Aorta (tissue), 5 donors: ENCODE measurements at places on chromosomes 1 and 21. TPM values are rescaled to one million over a fixed set of nuclear protein-coding genes. Genes with fewer than 3 reads are reported as not detected.

Gene NBPF20
- total RNA-seq: 3.2 TPM

DNA sequence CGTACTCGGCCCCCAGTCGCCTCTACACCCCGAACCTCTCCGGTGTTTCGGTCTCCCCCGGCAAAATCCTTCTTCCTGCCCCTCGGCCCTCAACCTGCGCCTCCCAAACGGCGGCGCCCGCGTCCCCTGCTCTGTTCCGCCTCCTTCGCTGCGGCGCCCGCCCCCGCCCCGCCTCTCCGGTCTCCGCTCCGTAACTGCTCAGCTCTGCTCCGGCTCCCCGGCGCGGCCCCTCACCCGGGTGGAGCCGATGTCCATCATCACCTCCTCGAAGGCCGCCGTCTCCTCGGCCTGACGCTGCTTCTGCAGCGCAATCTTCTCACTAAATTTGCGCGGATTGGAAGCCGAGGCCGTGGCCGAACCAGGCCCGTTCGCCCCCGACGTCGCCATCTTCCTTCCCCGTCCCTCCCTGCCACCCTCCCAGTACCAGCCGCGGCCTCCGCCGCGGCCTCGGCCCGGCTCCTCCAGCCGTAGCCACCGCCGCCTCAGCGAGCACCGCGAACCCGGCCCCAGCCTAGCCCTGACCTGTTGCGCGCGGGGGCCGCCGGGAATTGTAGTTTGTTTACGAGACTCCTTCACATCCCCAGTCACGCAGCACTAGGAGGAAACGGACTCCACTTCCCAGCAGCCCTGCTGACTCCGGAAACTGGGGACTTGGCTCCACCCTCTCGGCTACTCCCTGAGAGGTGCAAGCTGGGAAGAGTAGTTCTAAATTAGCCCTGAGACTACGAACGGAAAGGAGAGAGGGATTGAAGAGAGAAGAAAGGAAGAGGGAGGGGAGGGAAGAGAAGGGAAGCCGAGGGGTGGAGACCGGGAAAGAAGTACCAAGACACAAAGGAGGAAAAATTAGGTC lies at the start of gene CRTC2:
CRTC2 (minus strand) TSS at position 502 of the 850 bp plus-strand sequence; CDS start at position 387, 115 bp downstream.
- no peaks in the 10 kb centered on the region for H3K4me1 ChIP-seq
- DNase-seq: peak; percentile 99
- H3K27ac ChIP-seq: peak within 1 kb of the TSS; percentile 55
- peak within 1 kb of the TSS; percentile 89 for H3K4me3 ChIP-seq
- H3K36me3 ChIP-seq: no peaks in the 10 kb centered on the region
- no peaks in the 10 kb centered on the region for H3K27me3 ChIP-seq

GRCh38 chr1:43786960-43787359 lies 79.6 kb downstream of the ST3GAL3 start:
- H3K4me3 ChIP-seq: no peak overlapping the region
- H3K27ac ChIP-seq: no peak overlapping the region
- DNase-seq: no peak
- no peaks in the 10 kb centered on the region for H3K4me1 ChIP-seq

- no peaks in the 10 kb centered on the region for H3K36me3 ChIP-seq
- no peak overlapping the region for H3K27ac ChIP-seq
- DNase-seq: no peak
- H3K4me3 ChIP-seq: no peak overlapping the region
Observed at GRCh38 chr1:243375596-243375995, 119.8 kb downstream of the SDCCAG8 start.

Gene S100PBP
- total RNA-seq: 60.7 TPM

DNA sequence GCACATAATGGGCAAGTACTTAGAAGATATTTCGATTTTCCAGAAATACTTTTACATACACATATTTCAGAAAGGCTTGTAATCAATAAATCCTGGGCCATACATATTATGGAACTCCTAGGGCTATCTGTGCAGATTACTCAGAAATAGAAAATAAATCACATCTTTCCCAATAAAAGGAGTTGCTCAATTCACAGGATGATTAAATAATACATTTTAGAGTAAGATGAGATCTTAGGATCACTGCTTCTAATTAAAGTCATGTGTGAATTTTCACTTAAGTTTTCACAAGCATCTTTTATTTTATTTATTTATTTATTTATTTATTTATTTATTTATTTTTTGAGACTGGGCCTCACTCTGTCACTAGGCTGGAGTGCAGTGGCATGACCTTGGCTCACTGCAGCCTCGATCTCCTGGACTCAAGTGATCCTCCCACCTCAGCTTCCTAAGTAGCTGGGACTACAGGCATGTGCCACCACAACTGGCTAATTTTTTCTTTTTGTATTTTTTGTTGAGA lies 144.2 kb downstream of the HIVEP3 start:
- no peak overlapping the region for H3K4me3 ChIP-seq
- H3K27ac ChIP-seq: no peak overlapping the region
- DNase-seq: no peak
- no peaks in the 10 kb centered on the region for H3K36me3 ChIP-seq
- no peaks in the 10 kb centered on the region for H3K27me3 ChIP-seq

DNA sequence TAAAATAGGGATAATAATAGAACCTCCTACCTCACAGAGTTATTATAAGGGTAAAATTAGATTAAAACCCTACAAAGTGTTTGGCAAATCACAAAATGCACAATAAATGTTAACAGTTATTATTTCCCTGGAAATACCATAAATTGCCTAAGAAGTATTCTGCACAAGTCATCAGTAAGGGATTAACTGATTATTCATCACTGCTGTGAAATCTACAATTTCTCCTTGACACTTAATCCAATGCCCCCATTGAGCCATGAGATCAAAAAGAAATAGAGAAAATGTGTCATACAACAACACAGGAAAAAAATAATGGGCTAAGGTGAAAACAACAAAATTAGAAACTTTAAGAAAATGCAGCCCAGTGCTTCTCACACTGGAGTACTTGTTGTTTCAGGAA lies 6.7 kb upstream of the SEC16B start:
- H3K36me3 ChIP-seq: no peaks in the 10 kb centered on the region
- no peak overlapping the region for H3K27ac ChIP-seq
- no peak overlapping the region for H3K4me3 ChIP-seq
- H3K27me3 ChIP-seq: no peaks in the 10 kb centered on the region
- H3K4me1 ChIP-seq: no peaks in the 10 kb centered on the region

GRCh38 chr1:36968730-36969129 lies 65.6 kb downstream of the GRIK3 start:
- DNase-seq: no peak
- no peaks in the 10 kb centered on the region for H3K36me3 ChIP-seq
- H3K27ac ChIP-seq: no peak overlapping the region
- no peak overlapping the region for H3K4me3 ChIP-seq
- H3K27me3 ChIP-seq: no peaks in the 10 kb centered on the region

DNA sequence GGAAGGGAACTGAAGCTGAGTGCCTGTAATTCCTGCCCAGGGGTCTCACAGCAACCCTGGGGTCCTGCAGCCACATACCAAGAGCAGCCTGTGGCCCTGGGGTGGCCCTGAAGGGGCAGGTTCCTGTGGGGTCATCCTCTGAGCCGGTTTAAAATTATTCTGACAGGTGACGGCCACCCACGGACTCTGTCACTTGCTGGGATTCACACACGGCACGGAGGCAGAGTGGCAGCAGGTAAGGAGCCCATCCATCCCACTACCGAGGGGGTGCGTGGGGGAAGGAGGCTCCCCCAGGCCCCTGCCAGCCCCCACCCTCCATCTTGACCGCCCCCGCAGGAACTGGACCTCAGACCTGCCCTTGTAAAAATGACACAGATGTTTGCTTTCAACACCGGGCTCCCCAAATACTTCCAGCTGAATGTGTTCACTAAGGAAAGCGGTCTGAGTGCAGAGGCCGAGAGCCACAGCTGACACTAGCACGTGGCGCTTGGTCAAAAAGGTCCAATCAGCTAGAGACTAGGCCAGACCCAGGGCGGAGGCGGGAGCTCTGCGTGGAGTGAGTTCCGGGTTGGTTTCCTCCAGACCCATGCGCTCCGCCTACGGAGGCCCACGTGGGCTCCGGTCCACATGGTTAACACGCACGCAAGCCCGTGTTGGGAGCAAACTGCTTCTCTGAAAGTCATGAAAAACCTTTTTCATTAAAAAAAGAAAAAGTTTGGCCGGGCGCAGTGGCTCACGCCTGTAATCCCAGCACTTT lies 10.0 kb downstream of the YBEY start:
- no peak overlapping the region for H3K27ac ChIP-seq
- H3K4me1 ChIP-seq: no peaks in the 10 kb centered on the region
- no peaks in the 10 kb centered on the region for H3K36me3 ChIP-seq
- H3K27me3 ChIP-seq: no peaks in the 10 kb centered on the region
- DNase-seq: peak; percentile 91

DNA sequence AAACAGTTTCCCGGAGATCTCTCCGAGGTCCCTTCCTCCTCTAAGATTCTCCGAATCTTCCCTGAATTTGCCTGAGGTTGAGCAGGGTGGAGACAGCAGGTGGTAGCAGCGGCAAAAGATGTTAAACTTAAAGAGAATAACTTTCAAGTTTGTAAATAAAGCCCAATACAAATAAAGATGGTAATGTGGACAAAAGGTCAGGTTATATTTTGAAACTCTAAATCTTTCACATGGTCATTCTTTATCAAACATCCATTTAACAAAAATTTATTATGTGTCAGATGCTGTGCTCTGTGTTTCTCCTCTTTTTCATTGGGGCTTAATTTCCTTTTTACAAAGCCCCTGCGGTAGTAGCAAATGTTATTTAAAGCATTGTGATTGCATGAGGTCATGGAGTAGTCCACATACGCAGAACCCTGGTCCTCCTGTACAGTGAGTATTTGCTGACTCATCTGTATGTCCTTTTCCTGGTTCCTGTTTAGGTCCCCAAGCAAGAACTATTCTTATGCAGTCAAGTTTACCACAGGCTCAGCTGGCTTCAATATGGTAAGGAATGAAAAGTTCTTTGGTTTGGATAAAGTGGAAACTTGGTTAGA lies 119.2 kb downstream of the ITSN1 start:
- no peak for DNase-seq
- peaks cover 3% of the 10 kb centered on the region for H3K4me1 ChIP-seq
- H3K36me3 ChIP-seq: peaks cover 3% of the 10 kb centered on the region
- no peaks in the 10 kb centered on the region for H3K27me3 ChIP-seq

DNA sequence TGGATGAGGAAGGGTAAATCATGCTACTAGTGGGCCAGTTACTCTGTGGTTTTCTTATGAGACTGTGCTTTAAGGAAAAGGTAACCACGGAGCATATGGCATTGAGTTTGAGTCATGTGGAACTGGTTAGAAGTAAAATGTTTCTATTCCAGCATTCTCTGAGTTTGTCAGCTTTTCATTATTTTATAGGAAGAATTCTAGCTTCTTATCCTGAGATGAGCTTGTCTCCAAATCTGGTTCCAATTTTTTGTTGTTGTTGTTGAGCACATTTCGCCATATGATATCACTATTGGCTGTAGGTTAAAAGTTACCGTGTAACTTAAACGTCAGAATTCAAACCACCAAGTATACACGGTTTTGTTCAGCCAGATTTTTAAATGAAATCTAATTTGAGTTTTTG lies 69.9 kb downstream of the ATF6 start:
- no peaks in the 10 kb centered on the region for H3K4me1 ChIP-seq
- H3K36me3 ChIP-seq: no peaks in the 10 kb centered on the region
- H3K27me3 ChIP-seq: no peaks in the 10 kb centered on the region
- H3K4me3 ChIP-seq: no peak overlapping the region
- DNase-seq: no peak

GRCh38 chr1:207444514-207445217 lies 9.5 kb upstream of the CR2 start:
- H3K36me3 ChIP-seq: no peaks in the 10 kb centered on the region
- no peaks in the 10 kb centered on the region for H3K4me1 ChIP-seq
- DNase-seq: no peak
- H3K27ac ChIP-seq: no peak overlapping the region
- no peaks in the 10 kb centered on the region for H3K27me3 ChIP-seq

GRCh38 chr1:229953736-229954326 lies 113.2 kb upstream of the GALNT2 start:
- H3K36me3 ChIP-seq: no peaks in the 10 kb centered on the region
- no peaks in the 10 kb centered on the region for H3K4me1 ChIP-seq
- H3K27me3 ChIP-seq: no peaks in the 10 kb centered on the region
- H3K27ac ChIP-seq: no peak overlapping the region
- no peak overlapping the region for H3K4me3 ChIP-seq

Gene NEGR1
- total RNA-seq: 26.7 TPM

DNA sequence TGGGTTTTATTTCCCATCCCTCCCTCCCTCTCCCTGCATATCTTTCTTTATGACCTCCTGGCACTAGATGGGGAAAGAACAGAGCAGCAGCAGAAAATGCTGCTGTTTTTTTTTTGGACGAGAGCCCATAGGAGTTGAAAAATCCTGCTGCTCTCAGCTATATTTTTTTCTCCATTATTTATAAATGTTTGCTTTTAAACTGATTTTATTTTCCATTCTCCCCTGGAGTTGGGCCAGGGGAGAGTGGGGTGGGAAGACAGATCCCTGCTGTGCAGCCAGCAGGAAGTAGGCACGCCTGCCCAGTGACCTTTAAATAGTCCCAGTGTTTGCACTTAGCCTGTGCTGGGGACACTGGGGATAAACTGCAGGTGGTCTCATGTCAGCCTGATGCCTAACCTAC lies 17.4 kb downstream of the SFT2D2 start:
- H3K27me3 ChIP-seq: no peaks in the 10 kb centered on the region
- peaks cover 16% of the 10 kb centered on the region for H3K4me1 ChIP-seq
- no peak overlapping the region for H3K4me3 ChIP-seq
- DNase-seq: no peak

DNA sequence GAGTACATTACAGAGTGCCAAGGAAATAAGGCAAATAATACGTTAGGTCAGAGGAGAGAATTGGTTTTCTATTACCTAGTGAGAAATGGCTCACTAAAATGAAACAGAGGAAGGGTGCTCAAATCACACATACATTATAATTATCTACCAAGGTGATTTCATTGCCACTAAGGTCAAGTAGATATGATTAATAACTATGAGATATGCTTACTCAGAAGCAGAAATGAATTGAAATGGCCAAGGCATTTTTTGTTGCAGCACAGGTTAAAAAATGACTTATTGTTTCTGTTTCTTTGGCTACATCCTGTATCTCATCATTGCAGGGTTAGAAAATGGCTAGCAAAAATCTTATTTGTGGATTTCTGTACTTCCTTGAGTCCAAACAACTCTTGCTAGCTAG lies 154.5 kb upstream of the GORAB start:
- H3K27ac ChIP-seq: no peak overlapping the region
- no peak for DNase-seq
- H3K4me3 ChIP-seq: no peak overlapping the region
- H3K36me3 ChIP-seq: no peaks in the 10 kb centered on the region

- no peaks in the 10 kb centered on the region for H3K27me3 ChIP-seq
- no peaks in the 10 kb centered on the region for H3K4me1 ChIP-seq
- no peaks in the 10 kb centered on the region for H3K36me3 ChIP-seq
- no peak within 1 kb of the TSS for H3K27ac ChIP-seq
- no peak for DNase-seq
- peak within 1 kb of the TSS; percentile 28 for H3K4me3 ChIP-seq
Observed at GRCh38 chr1:179591592-179592580, at the start of gene TDRD5. Gene TDRD5, plus strand, starts transcription at chr1:179591832. Its CDS starts 784 bp downstream, at chr1:179592616.
